ENCODE measurements at places on chromosomes 1 and 21.

DNA sequence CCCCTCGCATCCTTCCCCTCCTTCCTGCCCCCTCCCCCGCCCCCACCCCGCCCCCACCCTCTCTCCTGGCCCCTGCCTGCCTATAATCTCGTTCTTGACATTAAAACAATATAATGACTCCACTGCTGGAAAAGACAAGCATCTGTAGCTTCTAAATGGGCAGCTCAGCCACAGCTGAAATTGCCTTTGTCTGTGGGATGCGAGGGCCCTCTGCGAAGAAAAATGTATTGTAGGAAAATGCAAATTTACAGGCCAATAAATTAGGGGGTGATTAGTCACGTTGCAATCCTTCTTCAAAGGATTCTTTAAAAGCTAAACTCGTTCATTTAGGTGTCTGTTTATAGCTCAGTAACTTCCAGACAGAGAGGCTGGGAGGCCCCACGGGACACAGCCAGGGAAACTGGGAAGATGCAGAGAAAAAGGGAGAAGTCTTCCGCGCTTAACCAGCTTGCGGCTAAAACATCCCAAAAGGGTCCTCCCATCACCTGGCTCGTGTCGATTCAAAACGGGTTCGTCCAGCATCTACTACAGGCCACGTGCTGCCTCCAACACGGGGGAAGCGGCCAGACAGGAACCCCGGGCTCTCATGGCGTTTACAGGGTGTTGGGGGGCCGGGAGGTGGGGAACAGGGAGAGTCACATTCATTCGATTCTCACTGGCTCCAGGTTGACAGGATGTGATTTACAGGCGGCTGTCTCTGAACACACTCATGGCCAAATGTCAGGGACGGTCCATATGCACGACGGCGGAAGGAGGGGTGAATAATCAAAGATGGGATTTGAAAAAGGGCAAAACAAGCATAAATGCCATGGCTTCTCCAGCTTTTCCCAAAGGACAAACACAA lies 100.5 kb upstream of the ZBTB40 start:
- no peak for DNase-seq

DNA sequence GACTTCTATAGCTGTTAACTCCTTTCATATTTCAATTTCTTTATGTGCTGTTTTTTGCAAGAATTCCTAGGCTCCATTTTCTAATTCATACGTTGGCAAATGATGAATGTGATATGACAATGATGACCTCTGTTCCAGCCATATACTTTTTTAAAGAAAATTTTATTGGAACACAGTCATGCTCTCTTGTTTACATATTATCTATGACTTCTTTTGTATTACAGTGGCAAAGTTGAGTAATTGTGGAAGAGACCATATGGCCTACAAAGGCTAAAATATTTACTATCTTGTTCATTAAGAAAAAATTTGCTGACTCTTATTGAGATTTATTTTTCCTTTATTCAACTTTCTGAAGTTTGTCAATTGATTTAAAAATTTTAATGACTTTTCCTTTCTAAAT lies 7.1 kb downstream of the IFI44L start:
- DNase-seq, result no peak

DNA sequence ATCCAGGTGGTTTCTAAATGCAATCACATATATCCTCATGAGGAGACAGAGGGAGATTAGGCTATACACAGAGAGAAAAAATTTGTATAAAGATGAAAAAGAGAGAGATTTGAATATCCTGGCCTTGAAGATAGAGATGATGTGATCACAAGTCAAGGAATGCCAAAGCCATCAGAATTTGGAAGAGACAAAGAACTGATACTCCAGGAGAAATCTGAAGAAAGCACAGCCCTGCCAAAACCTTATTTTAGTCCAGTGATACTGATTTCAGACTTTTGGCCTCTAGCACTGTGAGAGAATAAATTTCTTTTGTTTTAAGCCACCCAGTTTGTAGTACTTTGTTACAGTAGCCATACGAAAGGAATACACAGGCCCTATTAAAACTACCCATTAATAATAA lies 33.4 kb downstream of the DOCK7 start:
- DNase-seq, result no peak

DNA sequence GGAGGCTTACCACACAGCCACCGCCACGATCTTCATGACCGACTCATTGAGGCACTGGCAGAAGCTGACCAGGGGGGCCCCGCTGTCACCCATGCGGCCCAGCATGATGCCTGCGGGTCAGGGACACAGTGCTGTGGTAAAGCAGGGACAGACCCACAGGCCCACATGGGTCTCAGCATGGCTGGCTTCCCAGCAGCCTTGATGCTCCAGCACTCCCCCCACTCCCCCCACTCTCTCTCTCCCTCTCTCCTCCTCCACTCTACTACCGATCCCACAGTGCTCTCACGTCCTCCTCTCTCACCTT lies 31.4 kb downstream of the PODN start:
- no peak for DNase-seq

GRCh38 chr1:229228522-229228921 lies 42.4 kb upstream of the RAB4A start:
- DNase-seq, result no peak

- no peak for DNase-seq
These were observed 668.4 kb downstream of the KCNT2 start for GRCh38 chr1:195939844-195940243.

- DNase-seq, result no peak
These were observed 965.7 kb downstream of the NCAM2 start for GRCh38 chr21:21963911-21964310.

GRCh38 chr1:19370453-19371170 lies 58.5 kb downstream of the SLC66A1 start:
- DNase-seq, result no peak

DNA sequence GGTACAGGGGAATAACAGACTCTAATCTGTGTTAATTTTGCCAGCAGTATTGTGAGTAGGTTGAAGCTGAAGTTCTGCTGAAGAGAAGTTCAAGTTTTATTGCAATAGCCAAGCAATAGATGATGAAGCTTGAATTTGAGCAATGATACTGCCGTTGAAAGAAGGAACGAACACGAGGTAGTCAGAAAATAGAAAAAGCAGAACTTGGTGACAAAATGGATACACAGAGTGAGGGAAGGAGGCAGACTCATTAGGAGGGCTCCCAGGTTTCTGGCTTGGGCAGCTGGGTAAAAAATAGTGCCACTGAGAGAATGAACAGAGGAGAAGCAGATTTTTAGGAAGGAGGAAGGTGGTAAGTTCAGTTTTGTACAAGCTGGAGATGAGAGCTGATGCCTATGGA lies 22.3 kb upstream of the AGO1 start:
- DNase-seq, result no peak

DNA sequence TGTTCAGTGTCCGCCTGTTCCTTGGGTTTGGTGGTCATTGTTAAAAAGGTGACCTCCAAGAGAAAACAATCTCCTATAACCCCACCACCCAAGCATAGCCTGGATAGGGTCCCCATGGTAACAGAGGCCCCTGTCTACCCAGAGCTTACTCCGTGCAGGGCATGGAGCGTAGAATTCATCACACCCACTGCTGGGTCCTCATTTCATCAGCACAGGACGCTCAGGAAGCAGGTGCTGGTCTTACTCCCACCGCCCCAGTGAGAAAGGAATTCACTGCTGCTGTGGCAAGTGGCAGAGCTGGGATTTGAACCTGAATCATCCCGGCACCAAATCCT lies 37.0 kb downstream of the ARHGEF10L start:
- no peak for DNase-seq

DNA sequence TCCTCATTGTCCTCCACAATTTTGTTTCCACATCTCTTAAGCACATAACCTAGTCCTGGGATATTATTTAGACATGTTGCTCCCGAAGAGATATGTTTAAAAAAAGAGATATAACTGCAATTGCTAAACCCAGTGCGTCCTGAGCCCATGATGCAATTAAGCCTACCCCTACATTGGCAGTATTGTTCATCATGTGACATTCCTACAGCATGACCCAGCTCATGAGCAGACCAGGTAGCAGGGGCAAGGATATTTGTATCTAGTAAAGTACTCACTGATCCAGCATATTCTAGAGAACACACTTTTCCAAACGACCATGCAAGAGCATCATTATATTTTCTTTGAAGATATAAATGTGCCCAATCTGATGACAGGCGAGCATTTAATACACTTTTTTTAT lies 1.2 kb downstream of the ADAM30 start:
- DNase-seq, result no peak

- DNase-seq, result no peak
These were observed 26.4 kb downstream of the GIPC2 start for GRCh38 chr1:78072216-78072615.

- no peak for DNase-seq
These were observed 3.2 kb upstream of the IBA57 start for GRCh38 chr1:228162286-228163006.

GRCh38 chr1:26417111-26417759 lies 6.6 kb downstream of the LIN28A start:
- peak; percentile 79 for DNase-seq

DNA sequence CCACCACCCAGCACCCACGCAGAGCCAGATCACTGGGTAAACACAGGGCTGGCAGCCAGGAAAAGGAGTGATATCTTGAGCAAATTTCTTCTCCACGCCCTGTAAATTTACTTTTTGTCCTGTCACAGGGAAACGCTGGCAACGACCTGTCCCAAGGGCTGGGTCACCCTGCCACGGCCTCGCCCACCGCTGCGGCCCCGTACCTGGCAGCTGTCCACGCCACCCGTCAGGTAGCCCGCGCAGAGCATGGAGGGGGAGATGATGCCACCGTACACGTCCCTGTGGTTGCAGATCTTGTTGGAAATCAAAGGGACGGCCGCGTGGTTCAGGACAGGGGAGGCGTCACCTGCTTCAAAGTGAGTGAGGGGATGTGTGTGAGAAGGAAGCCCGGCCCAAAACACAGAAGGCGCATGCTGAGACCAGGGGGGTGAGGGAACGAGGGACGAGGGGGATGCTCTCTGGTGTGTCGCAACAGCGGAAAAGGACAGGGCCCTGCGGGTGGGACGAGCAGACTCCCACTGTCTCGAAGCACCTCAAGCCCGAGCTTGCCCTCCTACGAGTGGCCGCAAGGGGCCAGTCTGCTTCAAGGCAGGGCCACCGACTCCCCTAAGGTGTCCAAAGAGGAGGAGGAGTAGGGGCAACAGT lies 10.1 kb upstream of the TFF1 start:
- no peak for DNase-seq

GRCh38 chr21:34994766-34995631 lies 54.1 kb downstream of the RUNX1 start:
- DNase-seq, result no peak

- no peak for DNase-seq
These were observed 183.0 kb downstream of the ETS2 start for GRCh38 chr21:38988509-38989378.

DNA sequence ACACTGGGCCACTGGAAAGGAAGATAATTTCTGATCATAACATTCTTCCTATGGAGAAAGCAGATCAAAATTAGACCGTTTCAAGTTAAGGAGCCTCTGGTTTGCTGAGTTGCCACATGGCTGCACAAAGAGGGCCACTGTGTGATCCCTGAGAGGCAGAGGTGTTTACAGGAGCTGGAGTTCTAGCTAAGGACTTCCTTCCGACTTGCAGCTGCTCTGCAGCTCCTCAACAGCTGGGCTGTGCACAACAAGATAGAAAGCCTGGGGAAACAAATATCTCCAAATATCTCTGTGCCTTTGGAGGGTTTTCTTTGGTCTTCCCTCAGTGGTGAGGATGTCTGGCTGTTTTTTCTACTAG lies 26.8 kb downstream of the GADD45A start:
- no peak for DNase-seq

DNA sequence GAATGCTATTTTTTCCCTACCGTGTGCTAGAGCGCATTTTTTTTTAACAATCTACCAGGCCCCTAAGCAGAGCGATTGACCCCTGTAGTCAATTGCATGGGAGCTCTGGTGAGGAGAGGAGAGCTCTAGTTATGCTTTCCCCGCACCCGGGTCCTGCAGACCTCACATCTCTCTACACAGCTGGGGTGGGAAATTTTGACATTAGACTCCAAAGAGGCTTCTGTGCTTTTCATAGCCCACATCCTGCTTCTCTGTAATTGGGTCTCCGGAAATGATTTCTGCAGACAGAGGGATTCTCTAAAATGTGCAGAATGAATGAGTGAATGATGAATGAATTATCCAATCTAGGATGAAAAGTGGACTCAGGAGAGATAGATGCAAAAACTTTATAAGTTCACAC lies 41.5 kb upstream of the DUSP10 start:
- no peak for DNase-seq

DNA sequence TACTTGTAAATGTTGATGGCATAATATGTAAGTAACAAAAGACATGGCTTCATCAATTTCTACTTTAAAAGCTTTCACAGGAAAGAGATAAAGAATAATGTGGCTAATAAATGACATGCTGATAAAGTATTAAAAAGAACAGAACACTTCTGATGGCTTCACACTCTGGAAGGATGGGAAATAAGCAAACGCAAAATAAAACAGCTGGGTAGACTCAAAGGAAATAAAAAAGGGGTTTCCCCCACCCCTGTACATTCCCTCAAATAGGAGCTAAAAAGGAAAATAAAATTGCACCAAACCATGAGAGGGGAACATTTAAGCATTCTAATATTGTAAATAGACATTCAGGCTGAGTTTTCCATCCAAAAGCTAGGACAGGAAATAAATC lies 27.0 kb upstream of the DYRK1A start:
- no peak for DNase-seq

- DNase-seq, result no peak
These were observed 8.7 kb downstream of the PKNOX1 start for GRCh38 chr21:42983103-42983502.

DNA sequence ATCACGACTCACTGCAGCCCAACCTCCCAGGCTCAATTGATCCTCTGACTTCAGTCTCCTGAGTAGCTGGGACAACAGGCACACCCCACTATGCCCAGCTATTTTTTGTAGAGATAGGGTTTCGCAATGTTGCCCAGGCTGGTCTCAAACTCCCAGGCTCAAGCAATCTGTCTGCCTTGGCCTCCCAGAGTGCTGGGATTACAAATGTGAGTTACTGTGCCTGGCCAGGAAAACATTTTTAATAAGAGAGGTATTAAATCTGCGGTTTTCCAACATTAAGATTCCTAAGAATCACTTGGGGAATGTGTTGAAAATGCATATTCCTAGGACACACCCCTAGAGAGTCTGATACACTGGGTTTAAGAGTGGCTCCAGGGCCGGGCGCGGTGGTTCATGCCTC lies 8.7 kb downstream of the CSF1 start:
- DNase-seq, result no peak

DNA sequence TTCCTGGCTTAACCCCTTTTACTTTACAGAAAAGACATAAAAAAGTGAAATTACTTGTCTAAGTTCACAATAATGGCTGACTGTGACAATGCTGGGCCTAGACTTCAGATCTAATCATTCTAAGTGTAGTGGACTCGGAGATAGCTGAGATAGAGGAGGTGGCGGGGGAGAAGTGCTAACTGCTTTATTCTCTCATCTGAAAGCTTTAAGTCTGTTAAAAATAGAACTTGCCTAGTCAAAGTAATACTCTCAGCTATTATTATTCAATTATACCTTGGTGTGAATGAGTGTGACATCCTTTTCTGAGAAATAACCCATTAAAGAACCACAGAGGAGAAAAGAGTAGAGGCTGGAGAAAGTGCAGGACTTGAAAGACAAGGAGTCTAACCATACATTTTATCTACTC lies 96.1 kb upstream of the OLIG2 start:
- peak; percentile 14 for DNase-seq
